EL (cell line): ENCODE measurements at places on chromosomes 1 and 21.
A peak's percentile ranks its signal among the peaks of the same experiment; 100 is the strongest.

DNA sequence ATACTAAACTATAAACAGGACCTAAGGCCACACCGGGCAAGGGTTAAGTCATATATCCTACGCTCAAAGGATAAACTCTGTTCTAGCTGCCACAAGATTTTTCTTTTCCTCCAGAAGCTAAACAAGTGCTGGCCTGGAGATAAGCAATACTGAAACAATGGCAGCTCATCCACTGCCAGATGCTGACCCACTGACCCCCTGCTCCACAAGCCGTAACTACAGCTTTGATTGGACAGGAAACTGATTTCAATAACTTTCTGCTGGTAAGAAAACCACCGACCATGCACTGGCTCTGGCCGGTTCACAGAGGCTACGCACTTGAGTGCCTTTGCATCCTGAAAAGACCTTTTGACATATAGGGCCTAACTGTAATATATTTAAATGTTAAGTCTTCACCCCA lies 51.3 kb upstream of the PLA2G2C start:
- DNase-seq, result no peak

GRCh38 chr21:42366292-42367010 lies at the start of gene TFF1:
Gene TFF1, minus strand, starts transcription at chr21:42366535. Its CDS starts 40 bp downstream, at chr21:42366495.
- DNase-seq, result no peak

- DNase-seq, result no peak
Measured at GRCh38 chr1:69662321-69662720, 94.6 kb downstream of the LRRC7 start.

GRCh38 chr1:76861149-76861548 lies 6.1 kb upstream of the ST6GALNAC5 start:
- DNase-seq, result no peak

GRCh38 chr1:59561796-59562195 lies 253.0 kb upstream of the HOOK1 start:
- DNase-seq, result no peak

GRCh38 chr21:25002676-25003075 lies 604.6 kb downstream of the MRPL39 start:
- no peak for DNase-seq

GRCh38 chr1:86872086-86872485 lies 41.8 kb downstream of the SELENOF start:
- peak; percentile 52 for DNase-seq

DNA sequence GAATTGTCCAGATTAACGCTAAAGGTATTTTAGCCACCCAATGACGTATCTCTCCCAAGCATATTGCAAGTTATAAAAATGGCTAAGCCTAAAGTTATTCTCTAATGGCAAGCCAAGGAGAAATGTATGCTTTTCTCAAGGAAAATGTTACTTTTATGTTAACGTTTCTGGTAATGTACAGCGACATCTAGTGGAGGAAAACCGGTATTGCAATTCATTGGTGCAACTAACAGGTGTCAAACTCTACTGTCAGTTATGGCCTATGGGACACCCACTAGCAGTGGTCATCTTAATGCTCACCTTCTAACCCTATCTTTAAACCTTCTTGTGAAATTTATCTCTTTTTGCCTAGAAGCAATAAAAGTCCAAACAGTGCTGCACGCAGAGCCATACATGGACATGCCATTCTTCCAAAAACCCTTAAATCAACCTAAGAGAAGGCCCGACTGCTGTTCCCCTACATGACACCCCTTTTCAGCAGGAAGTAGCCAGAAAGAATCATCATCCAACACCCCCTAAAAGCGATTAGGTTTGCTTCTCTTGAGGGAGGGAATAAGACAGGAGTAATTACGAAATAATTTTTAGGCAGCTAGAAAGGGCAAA lies 68.7 kb upstream of the LRIF1 start:
- DNase-seq, result peak; percentile 42

DNA sequence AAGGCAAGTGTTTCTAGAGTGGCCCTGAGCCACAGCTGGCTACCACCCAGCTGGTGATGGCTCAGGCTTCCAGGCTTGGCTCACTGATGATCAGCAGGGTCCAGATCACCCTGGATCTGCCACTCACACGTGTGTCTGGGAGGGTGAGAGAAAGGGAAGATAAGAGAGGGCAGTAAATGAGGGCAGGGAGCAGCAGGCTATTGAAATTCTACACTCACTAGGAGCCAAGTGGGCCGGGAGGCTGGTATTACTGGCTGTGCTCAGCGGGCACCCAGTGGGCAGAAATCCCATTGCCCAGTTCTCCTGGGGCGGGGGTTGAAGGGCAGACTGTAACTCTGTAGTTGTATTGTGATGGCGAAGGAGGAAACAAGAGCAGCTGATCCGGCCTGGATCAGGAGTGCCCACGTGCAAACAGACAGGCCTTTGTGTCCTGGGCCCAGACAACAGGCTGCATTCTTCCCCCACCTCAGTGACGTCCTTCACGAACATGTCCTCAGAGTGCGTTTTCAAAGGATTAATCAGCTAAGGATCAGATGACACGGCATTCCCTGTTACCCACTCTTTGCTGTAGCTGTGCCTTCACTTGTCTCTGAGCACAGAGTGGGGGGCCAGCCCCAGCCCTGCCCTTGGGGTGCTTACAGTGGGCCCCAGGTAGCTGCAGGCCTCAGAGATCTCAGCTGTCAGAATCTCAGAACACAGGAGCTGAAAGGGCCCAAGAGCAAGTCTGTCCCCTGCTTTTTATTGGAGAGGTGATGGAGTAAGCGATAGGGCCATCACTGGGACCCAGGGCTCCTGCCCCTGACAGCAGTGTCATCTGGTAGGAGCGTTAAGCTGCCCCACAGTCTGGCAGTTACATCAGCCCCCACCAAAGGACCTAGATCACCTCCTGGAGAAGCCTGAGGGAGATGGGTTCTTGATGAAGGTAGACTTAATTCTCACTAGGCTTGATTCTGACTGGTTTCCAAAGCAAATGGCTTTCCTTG lies 60.5 kb downstream of the ATP1A1 start:
- peak; percentile 32 for DNase-seq

GRCh38 chr1:21022279-21023040 lies 154.2 kb downstream of the EIF4G3 start:
- DNase-seq, result peak; percentile 96

- DNase-seq, result no peak
Measured at GRCh38 chr1:145804235-145805045, 19.5 kb downstream of the RNF115 start.

- peak; percentile 43 for DNase-seq
Measured at GRCh38 chr21:14968821-14969220, 96.0 kb downstream of the NRIP1 start.

DNA sequence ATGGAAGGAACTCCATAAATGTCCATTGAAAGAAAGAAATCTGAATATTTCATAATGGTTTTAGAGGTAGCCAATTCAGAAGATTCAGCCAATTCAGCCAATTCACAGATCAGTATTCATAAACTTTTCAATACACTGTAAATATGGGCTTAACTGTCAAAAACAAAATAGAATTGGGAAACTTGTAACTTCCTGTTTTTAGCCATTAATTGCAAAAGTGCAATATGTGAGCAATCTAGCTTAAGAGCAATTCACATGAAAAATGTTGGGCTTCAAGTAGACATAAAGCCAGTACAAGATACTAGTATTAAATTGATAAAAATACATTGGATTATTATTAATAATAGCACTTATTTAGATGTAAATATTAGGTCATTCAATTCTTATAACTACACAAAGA lies 27.5 kb upstream of the PLPPR4 start:
- DNase-seq, result no peak

DNA sequence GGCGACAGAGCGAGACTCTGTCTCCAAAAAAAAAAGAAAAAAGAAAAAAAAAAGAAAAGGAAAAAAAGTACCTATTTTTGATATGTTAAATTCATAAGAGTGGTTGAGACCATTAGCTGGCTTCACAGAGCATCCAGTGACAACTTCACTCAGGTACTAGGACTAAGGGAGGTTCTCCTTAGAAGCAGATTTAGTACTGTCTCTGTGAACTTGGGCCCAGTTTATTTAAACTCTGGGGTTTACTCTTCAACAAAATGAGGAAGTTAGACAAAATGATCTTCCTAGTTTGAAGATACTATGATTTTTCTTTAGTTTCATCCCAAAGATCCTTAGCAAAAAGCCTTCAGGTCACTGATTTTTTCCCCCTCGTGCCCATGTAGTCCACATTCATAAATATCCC lies 21.2 kb downstream of the MACO1 start:
- no peak for DNase-seq

DNA sequence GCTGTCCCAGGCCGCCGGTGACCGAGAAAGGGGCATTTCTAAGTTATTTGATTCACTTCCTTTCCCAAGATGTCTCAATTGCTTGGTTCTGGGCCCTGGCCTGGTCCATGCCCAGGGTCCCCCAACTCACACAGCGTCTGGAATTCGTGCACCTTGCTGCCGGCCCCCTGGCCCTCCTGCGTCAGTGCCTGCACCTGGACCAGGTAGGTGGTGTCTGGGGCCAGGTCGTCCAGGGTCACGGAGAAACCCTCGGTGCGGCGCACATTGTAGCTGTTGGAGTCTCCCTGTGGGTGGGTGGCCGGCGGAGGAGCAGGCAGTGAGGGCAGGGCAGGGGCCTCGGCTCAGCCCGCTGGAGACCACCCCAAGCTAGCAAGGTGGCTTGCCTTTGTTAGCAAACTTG lies 21.0 kb downstream of the EPHA2 start:
- no peak for DNase-seq

DNA sequence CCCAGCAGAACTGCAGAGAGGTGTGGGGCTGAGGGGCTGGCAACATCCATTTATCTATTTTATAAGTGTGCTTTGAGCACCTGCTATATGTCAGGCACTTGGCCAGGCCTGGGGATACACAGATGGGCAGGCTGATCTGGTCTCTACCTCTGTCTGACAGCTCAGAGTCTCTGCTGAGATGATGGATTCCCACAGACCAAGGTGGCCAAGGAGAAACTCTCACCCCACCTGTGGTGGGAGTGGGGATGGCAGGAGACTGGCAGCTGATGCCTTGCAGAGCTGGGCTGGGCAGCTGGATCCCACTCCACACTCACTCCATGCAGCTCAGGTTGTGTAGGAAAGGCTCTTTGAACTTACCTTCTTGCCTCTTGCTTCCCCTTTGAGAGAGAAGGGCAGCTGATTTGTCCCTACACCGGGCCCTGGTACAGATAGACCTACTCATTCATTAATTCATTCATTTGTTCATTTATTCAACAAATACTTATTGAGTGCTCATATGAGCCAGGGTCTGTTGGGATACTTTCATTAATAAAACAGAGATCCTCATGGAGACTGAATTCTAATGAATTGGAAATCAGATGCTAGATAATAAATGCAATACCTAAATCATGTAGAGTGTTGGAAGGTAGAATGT lies 9.0 kb downstream of the ADORA1 start:
- DNase-seq, result no peak

DNA sequence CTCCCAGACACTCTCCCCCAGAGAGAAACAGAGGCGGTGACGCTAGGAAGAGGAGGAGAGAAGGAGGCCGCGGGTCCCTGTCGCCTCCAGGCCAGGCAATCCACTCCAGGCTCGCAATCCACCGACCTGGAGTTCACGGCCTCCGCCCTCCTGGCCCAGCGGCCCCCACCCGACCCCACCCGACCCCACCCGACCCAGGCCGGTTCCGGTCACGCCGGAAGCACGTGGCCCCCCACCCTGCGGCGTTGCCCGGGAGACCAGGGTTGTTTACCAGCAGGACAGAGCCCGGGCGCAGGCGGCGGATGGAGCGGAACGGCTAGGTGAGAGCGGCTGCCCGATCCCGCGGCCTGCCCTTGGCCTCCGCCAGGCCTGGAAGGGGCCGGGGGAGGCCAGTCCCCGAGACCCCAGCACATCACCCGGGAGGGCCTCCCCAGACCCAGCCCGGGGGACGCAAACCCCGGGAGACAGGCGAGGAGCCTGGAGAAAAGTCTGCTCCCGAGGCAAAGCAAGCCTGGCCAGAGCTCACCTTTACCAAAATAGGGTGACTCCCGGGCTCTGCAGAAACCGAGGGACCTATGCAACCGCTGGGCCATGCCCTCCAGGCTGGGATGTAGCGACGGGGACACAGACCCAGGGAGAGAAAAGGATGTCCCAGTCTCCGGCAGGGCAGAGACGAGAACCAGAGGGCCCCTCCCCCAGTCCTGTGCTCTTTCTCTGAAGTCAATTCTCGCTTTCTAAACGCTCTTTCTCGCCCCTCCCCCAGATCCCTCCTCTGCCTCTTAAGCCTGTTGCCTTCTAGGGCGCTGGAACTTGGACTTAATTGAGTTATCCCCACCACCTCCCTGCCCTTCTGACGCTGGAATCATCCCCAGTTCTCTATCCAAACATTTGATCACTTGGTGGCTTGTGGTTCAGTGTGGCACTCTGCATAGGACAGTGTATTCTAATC lies at the start of the genes PLA2G2C and UBXN10:
Gene PLA2G2C, minus strand, starts transcription at position 685 of the 949 bp plus-strand sequence. CDS start 9,155 bp downstream, outside the sequence.
Gene UBXN10, plus strand, starts transcription at position 263 of the 949 bp plus-strand sequence. CDS start 4,466 bp downstream, outside the sequence.
- no peak for DNase-seq

DNA sequence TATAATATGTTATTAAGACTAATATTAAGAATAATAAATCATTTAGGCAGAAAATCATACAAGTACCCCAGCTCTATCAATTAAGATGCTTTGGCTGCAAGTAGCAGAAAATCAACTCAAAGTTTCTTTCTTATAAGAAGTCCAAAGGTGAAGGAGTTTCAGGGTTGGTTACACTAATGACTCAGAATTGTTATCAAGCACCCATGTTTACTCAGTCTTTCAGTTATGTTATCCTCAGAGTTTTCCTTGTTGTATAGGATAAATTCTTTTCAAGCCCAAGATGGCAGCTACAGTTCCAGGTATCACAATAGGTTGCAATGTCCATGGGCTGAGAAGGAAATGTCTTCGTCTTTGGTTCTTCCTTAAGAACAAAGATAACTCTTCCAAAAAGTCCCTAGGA lies 163.6 kb downstream of the TNFSF18 start:
- no peak for DNase-seq

- DNase-seq, result peak; percentile 37
Measured at GRCh38 chr1:234500269-234500668, 21.3 kb upstream of the TARBP1 start.

- DNase-seq, result no peak
Measured at GRCh38 chr21:41280115-41280919, 36.3 kb upstream of the FAM3B start.

GRCh38 chr1:208652296-208653160 lies 408.3 kb upstream of the PLXNA2 start:
- peak; percentile 73 for DNase-seq

GRCh38 chr21:27298465-27298864 lies 331.6 kb upstream of the ADAMTS5 start:
- DNase-seq, result no peak
